ENCODE measurements at places on chromosomes 11 and 22.
A peak's percentile ranks its signal among the peaks of the same experiment; 100 is the strongest.

DNA sequence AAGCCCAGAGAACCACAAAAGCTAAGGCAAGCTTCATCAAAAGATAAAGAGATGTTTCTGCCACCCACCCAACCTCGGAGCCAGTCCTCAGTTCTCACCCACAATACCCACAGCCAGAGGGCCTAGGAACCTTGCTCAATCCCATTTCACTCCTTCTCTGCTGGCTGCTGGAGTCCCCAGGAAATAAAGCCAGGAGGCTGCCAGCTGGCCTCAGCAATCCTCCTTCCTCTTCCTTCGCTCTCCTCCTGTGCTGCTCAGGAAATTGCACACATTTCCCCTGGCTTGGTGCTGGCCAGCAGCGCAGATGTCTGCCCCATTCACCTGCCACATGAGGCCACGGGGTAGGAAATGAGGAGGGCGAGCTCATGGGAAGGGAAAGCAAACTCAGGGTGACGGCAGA is 91.8 kb upstream of the LDLRAD3 start:
- no peak for DNase-seq

DNA sequence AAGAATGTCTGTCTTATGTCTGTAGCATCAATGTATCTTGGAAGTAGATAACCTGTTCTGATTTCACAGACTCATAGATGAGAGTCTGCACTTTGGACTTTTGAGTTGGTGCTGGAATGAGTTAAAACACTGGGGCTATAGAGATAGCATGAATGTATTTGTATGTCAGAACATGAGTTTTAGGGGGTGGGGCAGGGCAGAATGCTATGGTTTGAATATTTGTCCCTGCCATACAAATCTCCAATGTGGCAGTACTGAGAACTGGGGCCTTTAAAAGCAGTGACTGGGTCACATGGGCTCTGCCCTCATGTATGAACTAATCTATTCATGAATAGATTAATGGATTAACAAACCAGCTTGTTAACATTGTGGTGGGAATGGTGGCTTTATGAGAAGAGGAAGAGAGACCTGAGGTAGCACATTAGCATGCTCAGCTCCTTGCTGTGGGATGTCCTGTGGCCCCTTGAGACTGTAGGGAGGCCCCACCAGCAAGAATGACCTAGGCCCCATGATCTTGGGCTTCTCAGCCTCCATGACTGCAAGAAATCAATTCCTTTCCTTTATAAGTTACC is 15.5 kb upstream of the OR52K1 start:
- DNase-seq = no peak

GRCh38 chr11:67309166-67309565 is 5.8 kb downstream of the SSH3 start:
- DNase-seq = no peak

- DNase-seq = no peak
These were observed 11.0 kb upstream of the TMEM121B start for GRCh38 chr22:17132112-17132511.

DNA sequence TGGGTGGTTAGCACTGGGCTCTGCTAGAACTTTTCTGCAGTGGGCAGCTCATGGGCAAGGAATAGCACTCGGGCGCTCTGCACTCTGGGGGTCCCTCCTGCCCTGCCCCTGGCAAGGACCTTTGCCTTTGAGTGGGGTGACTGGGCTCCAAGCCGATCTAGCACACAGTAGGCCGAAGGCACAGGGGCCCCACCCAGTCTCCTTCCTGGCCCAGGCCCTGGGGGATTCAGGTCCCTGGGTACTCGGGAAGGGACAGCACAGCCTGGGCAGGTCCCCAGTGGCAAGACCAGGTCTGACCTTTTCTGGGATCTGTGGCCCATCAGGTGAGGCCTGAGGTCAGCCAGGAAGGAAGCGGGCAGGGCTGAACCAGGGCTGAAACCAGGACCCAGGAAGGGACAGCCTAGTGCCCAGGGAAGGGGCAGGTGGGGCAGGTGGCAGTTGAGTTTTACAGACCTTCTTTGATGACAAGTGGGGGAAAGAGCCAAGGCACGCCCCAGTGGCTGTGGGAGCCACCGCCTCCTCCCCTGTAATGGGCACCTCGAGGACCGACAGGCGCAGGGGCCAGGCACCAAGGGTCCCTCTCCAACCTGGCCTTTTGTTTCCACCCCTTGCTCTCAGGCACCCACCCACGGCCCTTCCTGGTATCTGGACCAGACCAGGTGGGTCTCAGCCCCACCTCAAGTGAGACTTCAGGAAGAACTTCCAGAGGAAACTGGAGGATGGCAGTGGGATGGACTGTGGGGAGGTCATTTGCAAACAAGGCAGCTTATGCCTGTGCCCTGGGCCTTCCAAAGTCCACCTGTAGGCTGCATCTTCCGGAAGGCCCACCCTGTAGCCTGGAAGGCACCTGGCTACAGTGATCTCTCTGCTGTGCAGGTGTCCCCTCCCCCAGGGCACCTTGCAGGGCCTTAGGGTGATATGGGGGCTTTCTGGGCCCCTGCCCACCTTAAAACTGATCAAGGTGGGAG is 883 bp upstream of the AIFM3 start:
- no peak for DNase-seq

GRCh38 chr11:44622190-44622650 is 56.8 kb downstream of the CD82 start:
- DNase-seq = no peak

DNA sequence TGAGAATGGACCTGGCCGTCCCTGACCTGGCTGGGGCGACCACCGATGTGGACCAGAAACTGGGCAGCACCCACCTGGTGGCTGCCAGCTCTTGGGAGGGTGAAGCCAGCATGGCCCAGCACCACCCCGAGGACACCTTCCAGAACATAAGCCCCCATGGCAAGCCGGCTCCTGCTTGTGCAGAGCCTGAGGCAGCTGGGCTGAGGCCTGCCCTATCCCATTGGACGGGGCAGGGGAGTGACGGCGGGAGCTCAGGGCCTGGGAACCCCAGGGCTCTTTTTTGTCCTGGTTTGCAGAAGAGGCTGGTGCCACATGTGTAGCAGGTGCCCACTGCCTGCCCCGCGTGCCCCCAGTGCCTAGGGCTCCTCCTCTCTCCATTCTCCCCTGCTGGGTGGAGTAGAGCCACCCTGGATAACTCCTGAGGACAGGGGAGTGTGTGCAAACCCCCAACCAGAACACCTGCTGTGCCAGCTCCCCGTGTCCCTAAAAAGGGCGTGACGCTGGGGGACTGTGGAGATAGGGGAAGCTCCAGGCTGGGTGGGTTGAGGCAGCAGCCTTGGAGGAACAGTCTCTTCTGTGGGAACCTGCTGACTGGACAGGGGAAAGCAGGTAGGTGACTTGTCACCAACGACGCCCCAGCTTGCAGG is 11.9 kb downstream of the DUSP8 start:
- no peak for DNase-seq

- DNase-seq = no peak
These were observed 14.9 kb downstream of the TP53AIP1 start for GRCh38 chr11:128927683-128928336.

GRCh38 chr11:67345920-67346819 is 7.2 kb downstream of the POLD4 start:
- no peak for DNase-seq

DNA sequence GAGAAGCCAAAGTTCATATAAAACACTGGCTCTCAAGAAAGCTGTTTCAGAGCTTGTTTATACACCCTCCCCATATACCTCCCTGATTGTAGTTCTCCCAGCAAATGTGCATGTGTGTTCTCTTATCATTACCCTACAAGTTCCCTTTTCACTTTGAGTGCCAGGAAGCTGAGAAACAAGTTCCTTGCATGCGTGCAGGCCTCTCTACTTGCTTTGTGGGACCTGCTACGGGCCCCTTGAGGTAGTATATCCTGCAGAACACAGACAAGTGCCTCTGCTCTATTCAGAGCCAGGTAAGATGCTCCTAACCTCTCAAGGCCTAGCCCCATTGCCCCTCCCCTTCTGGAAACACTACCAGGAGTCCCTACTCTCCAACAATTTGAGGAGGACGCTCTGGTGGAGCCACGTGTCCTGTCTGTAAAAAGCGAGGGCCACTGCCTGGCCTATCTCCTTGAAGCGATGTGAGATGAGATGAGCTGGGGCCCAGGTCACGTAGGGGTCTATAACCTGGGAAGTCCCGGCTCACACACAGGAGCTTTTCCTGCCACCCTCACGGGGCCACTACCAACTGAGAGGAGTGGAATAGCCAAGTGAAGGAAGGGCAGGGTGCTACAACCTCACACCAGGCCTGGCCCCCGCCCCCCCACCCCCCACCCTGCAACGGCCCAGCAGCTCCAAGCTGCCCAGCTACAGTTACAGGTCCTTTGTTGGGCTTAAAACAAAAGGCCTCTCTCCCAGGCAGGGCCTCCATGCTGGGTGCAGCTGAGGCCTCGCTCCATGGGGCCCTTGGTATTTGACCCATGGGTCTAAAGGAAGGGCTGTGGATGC is 2.6 kb upstream of the ATP5MGL start:
- no peak for DNase-seq

- peak; percentile 77 for DNase-seq
These were observed at the start of gene LRRC74B for GRCh38 chr22:21045585-21046294. Gene LRRC74B (plus strand): TSS chr22:21045946. CDS start chr22:21045987, 41 bp downstream.
